ENCODE measurements at places on chromosomes 1 and 21.

DNA sequence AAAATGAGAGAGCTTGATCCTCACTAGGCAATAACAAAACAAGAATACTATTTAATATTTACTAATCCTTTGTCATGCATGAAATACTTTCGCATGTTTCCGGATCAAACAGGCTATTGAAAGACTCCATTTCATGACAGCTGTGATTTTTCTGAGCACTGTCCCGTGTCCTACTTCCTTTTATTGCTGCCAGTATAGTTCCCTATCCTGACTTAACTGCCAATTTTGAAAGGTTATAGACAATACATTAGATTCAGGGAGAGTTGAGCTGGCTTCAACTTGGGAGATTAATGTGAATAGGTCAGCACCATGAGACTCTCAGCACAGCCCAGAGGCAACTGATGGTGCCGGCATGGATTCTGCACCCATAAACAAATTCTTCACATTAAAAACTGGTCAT is 225.8 kb downstream of the VAV3 start:
- DNase-seq: no peak

- DNase-seq: no peak
Measured at GRCh38 chr1:168551688-168552087, 7.9 kb upstream of the XCL2 start.

GRCh38 chr1:228004331-228004855 is 2.4 kb upstream of the WNT3A start:
- no peak for DNase-seq

GRCh38 chr1:42168763-42169162 is 4.2 kb upstream of the GUCA2A start:
- DNase-seq: no peak

GRCh38 chr1:117851687-117852086 is 77.7 kb downstream of the GDAP2 start:
- DNase-seq: no peak

DNA sequence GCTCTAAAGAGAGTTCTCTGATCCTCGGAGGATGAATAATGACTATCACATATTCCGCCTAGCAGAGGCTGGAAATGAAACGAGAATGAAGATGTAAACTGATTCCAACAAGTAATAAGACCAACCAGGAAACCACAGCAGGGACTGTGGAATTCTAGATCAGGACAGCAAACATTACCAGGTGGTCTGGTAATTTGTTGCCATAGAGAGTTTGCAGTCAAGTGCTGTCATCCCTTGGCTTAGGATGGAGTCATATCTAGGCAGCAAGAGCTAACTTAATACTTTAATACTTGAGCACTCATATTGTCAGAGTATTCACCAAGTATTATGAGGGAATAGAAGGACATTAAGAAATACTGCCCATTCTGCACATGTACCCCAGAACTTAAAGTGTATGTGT is 45.1 kb upstream of the MUTYH start:
- no peak for DNase-seq

DNA sequence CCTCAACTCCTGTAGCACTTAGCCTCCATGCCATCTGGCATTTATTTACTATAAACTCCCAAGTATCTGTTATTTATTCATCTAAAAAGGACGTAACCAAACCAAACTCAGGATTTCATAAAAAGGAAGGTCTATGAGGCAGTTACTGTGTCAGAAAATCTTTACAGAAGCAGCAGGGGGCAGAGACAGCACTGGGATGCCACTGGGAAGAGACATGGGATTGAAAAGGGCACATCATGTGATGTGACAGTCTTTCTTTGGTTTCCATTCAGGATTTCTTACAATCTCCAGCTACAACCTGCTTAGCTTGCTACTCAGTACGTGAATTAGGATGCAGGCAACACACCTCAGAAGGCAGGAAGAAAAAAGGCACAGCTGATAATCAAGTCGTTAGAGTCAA is 31.2 kb downstream of the SPRTN start:
- peak; percentile 50 for DNase-seq

DNA sequence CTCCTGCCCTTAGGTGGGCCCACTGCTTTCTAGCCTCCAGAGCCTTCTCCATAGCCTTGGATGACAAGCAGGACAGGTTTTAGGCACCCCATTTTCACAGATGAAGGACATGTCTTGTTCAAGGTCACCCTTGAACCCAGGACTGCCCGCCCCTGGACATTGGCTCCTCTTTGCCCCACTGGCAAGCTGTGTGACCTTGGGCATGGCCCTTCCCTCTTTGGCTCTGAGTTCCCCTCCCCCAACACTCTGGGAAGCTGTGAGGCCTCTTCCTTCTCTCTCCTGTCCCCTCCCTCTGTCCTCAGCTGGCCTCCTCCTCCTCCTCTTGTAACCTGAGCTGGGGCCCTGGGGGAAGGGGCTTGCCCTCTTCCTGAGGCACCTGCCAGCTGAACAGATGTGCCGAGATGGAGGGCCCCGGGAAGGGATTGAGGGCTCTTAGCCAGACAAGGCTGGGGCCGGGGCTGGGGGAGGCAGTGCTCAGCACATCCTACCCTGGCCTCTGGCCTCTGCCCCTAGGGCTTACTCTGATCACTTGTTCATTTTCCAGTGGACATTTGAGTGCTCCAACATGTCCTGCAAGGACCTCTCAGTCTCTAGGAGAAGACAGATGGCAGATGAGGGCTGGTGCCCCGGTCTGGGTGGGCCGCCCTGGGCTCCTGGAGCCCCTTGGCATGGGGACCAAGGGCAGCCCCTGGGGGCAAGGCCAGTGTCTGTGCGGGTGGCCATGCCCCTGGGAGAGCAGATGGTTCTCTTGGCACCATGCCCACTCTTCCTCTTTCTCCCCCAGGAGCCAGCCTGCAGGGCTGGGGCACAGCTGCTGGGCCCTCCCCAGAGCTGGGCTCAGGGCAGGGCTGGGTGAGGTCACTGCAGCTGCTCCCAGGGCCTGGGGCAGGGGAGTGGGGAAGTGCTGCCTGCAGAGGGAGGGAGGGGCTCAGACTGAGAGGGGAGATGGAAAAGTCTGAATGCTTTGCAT is 10.7 kb downstream of the FOXO6 start:
- peak; percentile 50 for DNase-seq

GRCh38 chr1:225813214-225813964 is 3.5 kb downstream of the EPHX1 start:
- DNase-seq: no peak

- no peak for DNase-seq
Measured at GRCh38 chr1:209318181-209319056, 265.1 kb upstream of the CAMK1G start.

DNA sequence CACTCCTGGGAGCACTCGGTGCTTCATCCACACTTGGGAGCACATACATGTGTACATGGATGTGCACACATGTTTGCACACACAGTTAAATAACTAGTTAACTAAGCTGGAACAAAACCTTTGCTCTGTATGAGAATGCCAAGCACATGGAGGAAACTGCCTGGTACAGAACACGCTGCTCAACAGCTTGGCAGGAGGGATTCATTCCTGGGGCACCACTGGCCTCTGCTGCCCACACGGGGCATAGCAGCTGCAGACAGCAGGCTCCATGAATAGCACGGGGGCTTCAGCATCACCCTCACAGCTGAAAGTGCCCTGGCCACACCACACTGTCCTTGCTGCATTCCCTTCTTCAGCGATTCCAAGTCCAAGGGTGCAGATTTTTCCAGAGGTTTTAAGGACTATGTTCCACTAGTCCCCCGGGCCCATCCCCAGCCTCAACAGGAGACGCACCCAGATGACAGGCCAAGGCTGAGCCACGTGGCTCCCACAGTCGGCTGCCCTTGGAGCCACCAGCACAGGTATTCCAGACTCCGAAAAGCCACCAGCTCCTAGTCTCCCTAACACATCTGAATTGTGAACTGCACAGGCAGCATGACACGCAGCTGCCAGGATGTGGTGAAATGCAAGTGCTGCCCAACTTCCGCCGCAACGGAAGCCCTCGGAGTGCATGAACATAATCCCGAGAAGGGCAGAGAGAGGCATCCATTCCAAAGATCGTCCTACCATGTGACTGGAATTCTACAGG is 16.9 kb downstream of the NPHP4 start:
- peak; percentile 55 for DNase-seq

DNA sequence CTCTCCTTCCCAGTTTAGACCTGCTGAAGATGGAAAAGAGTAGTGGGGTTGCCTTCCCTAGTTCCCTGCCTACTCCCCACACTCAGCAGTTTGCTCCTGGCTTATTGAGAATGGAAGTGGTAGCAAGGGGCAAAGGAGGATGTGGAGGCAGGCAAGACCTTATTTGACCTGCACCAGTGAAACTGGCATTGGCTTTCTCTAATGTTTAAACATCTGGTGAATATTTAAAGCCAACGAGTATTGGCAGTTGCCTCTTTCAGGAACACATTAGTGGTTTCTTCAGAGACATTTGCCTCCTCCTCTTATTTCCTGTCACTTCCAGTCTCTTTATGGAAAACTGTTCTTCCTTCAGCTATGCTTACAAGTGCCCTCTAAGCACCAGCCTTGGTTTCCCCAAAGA is 62.4 kb upstream of the VAV3 start:
- DNase-seq: no peak

GRCh38 chr1:66654643-66655042 is 97.6 kb upstream of the DYNLT5 start:
- no peak for DNase-seq

DNA sequence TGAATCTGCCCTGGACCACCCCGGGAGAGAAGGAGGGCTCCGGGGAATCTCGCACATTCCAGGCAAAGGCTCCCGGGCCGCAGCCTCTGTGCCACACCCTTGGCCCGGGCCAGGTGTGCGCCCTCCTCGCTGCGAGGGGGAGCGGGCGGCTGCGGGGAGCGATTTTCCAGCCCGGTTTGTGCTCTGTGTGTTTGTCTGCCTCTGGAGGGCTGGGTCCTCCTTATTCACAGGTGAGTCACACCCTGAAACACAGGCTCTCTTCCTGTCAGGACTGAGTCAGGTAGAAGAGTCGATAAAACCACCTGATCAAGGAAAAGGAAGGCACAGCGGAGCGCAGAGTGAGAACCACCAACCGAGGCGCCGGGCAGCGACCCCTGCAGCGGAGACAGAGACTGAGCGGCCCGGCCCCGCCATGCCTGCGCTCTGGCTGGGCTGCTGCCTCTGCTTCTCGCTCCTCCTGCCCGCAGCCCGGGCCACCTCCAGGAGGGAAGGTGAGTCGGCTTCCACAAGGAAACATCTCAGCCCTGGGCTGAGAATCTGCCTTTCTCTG is at the start of gene LAMC2:
Gene LAMC2 (plus strand): TSS at position 324 of the 550 bp plus-strand sequence. CDS start 89 bp downstream, at position 413.
- no peak for DNase-seq

DNA sequence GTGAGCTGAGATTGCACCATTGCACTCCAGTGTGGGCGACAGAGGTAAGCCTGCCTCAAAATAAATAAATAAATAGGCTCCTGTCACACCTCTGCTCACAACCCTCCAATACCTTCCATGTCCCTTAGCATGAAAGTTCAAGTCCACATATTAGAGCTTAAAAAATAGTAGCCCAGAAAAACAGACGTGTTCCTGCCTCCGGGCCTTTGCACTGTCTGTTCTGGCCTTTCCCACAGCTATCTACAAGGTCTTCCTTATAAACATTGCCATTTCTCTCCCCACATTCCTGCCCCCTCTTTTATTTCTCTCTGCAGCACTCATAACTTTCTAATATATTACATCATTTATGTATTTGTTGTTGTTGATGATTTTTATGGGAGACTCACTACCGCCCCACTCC is 85.6 kb upstream of the CASZ1 start:
- DNase-seq: no peak

DNA sequence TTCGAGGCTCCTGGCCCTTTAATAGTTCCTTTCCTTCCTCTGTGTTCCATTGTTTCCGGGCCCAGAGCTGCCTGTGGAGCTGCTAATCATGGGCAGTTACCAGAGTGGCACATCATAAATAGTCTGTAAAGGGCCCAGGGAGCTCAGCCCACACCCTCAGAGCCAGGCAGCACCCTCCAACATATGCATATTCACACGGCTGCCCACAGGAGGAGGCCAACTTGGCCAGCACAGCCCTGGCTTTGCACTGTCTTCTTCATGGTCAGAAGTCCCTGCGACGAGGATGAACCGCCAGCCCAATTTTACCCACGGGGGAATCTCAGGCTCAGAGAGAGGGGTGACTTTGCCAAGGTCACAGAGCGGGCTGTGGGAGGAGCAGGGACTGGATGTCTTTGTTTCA is 172.5 kb downstream of the TRABD2B start:
- DNase-seq: no peak
